Lower lobe of right lung (tissue), 2 donors: ENCODE measurements at places on chromosomes 3 and 15. TPM values are rescaled to one million over a fixed set of nuclear protein-coding genes. Genes with fewer than 3 reads are reported as not detected.

NPTN gene
- total RNA-seq: 138 TPM

DNA sequence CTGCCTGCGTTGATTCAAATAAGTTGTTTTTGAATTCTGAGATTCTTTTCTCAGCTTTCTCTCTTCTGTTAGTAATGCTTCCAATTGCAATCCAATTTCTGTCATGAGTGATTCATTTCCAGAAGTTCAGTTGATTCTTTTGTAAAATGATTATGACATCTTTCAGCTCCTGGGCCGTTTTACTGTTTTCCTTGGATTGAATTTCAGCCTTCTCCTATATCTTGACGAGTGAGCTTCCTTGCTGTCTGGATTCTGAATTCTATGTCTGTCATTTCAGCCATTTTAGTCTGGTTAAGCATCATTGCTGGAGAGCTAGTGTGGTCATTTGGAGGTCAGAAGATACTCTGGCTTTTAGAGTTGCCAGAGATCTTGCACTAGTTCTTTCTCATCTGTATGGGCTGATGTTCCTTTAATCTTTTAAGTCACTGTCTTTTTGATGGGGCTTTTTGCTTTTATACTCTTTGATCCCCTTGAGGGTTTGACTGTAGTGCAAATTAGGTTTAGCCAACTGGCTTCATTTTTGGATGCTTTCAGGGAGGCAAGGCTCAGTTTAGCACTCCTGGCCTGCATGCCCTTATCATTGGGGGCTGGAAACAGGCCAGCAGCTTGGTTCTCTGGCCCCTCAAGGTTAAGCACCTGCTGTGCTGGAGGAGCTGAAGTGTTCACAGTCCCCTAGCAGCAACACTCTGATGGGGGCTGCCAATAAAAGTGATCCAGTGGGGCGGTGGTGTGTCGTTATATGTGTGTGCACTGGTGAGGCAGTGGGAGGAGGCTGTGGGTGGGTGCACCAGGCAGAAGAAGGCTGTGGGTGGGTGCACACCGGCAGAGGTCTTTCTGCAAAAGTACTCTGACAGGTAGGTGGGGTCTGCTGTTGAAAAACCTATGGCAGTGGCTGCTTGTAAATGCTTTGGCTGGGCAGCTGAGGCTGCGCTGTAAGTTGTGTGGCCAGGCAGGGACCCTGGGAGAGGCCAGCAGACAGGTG lies 51.2 kb downstream of the MCTP2 start:
- DNase-seq: no peak

- no peak for DNase-seq
Measured at GRCh38 chr3:55172913-55173312, 245.1 kb upstream of the LRTM1 start.

GRCh38 chr3:42876940-42877720 lies 1.5 kb upstream of the CYP8B1 start:
- DNase-seq: no peak

ANKUB1 gene
- 3.1 TPM for total RNA-seq

- DNase-seq: no peak
Measured at GRCh38 chr3:105823149-105823867, 45.5 kb downstream of the CBLB start.

DNA sequence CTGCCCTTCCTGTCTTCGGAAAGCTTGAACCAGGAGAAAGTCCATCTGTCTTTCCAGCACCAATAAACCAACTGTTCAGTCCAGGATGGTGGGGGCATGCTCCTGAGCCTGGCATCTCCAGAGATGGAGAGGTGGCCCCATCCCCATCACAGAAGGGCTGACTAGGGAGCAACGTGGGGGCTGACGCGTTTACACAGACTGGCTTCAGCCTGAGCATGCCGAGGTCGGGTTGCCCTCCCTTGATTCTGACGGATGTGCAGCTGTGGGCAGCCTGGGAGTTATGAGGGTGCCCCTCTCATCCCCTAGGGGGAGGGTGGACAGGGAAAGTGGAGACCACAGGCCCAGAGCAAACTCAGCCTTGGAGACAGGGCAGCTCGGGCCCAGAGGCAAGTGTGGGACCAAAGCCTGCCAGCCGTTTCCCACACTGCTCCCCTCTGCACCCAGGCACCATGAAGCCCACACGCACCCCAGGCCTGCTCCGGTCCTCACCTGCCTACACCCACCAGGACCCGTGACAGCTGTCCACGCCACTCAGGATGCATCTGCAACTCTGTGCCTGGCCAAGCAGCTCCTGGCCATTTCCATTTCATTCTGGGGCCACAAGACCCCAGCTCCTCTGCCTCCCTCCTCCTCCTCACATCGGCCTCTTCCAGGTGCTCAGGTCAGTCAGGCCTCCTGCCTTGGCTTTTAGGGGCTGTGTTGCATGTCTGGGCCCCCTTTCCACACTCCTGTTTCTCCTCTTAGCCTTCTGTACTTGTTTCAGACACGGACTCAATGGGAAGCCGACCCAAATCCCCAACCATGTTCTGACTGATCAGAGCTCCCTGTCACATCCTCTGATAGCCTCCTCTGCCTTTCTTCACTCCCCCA lies 48.2 kb upstream of the SLC41A3 start:
- peak; percentile 28 for DNase-seq

CACNA2D2 gene
- total RNA-seq: 105 TPM

GRCh38 chr15:33393546-33393945 lies 82.8 kb downstream of the RYR3 start:
- DNase-seq: no peak

- no peak for DNase-seq
Measured at GRCh38 chr15:48858401-48858800, 19.5 kb upstream of the EID1 start.

DNA sequence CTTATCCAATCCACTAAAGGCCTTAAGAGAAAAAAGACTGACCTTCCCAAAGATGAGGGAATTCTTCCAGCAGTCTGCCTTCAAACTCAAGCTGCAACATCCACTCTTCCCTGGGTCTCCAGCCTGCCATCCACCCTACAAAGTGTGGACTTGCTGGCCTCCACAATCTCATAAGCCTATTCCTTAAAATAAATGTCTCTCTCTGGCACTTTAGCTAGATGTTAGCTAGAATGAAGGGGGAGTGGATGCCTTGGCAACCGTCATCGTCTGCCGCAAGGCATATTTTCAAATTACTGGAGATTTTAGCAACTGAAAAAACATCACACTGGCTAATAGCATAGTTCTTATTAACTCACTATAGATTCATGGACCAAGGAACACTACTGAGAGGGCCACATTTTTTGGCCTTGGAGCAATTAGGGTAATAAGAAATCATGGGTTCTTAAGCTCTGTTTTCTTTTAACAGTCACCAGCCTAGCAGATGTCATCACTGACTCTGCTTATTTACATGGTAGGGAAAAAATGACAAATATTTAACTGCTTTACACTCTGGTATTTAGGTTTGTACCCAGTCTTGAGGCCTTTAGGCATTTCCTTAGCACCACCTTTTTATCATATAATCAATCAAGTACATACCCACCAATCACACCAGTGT lies 245.3 kb downstream of the MYRIP start:
- DNase-seq: no peak

C3orf22 gene
- not detected for total RNA-seq

GRCh38 chr15:33086500-33087121 lies 107.9 kb downstream of the FMN1 start:
- DNase-seq: no peak

- DNase-seq: no peak
Measured at GRCh38 chr3:64824394-64824909, 136.7 kb upstream of the ADAMTS9 start.

DNA sequence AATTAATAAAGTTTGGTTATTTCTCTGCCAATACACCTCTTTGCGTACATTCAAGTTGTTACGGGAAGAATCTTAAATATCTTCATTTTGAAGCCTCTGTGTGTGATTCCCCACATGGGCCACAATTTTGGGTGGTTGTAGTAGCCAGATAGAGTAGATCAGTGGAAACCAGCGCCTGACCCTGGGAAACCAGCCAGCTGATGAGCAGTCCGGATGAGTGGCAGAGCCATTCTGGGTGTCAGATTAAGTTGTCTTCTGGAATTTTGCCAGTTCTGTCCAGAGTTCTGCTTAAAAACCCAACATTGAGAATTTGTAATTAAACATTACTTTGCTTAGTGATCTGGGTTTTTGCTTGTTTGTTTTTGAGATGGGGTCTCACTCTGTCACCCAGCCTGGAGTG lies 49.7 kb downstream of the MRPS25 start:
- DNase-seq: no peak

- DNase-seq: no peak
Measured at GRCh38 chr3:158127250-158128219, 17.6 kb downstream of the RSRC1 start.

- DNase-seq: no peak
Measured at GRCh38 chr3:117545484-117545883, 835.9 kb downstream of the TUSC7 start.

DNA sequence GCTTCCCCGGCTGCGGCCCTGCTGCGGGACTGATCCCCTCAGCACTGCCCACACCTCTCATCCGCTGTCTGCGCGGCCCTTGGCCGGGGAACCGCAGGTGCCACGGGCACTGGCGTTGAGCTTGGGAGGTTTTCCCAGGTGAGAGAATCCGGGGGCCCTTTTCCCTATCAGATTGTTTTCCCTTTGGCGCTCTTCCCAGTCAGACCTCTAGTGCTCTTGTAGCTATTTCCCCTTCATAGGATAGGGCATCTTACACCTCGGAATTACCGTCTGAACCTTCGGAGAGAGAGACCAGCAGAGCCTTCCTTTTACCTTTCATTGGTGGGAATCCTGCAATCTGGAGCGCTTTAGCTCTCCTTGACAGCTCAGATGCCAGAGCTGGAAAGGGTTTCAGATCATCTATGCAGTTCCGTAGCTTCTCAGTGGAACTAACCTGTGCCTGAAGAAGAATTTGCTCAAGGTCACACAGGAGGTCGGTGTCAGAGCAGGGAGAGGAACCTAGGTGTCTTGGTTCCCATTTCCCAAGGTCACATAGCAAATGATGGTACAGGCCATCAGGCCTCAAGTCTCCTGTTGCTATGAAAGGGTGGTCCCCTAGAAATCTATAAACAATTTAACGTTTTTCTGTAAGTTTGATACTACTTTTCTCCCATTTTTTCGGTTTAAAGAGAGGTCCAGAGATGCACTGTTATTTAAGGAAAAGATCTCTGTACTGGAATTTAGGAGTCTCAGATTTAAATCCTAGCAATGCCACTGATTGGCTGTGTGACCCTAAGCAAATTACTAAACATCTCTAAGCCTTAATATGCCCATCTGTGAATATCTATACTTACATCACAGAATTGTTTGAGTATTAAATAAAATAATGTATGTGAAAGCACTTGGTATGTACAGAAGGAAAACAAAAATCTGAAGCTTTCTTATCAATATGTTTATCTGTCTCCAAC lies 916 bp downstream of the IDH3A start:
- DNase-seq: no peak

GRCh38 chr3:169827712-169828111 lies 15.0 kb upstream of the LRRC34 start:
- no peak for DNase-seq

RETNLB gene
- total RNA-seq: not detected

DNA sequence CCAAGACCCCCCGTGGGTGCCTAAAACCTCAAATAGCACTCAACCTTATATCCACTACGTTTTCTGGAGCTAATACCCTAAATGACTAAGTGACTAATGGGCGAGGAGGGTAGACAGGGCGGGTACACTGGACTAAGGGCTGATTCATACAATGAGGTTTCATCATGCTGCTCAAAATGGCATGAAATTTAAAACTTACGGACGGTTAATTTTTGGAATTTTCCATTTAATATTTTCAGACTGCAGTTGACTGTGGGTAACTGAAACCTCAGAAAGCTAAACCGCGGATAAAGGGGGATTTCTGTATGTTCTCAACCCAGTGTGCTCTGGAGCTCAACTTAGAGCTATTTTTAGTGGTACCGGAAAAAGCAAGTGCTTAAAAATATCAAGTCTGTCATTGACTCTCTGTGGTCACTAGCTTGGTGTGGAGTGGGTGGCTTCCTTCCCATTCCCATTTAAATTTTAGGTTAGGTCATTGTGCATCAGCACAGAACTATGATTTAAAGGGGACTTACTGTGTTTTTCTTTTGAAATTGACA lies 72.9 kb downstream of the LRRC28 start:
- no peak for DNase-seq

DNA sequence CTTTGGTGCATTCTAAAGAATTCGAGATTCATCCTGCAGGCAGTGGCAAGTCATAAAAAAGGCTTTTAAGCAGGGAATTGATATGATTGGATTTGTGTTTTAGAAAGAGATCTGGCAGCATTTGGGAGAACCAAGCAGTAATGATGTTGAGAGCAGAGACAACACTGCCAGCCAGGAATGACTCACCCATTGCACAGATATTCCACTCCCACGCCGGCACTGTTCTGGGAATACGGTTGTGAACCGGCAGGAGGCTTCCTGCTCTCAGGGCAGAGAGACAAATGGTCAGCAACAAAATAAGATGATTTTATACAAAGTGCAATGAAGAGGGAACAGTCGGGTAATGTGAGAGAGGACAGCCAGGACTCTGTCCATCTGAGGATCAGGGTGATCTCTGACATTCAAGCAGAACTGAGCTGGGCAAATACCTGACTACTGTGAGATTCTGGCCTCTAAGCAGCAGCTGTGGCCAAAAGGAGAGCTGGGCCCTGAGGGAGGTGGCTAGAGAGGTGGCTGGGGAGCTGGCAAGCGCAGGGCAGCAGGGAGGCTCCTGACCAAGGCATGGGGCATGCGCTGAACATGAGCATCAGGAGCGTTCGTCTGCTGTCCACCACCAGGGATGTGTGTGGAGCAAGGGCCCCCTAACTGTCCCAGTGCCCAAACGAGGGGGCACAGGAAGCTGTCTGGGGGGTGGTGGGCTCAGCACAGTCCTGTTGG lies 56.1 kb upstream of the PLXNA1 start:
- no peak for DNase-seq
